ENCODE measurements at places on chromosomes 4 and X. TPM values are rescaled to one million over a fixed set of nuclear protein-coding genes. Genes with fewer than 3 reads are reported as not detected.

DNA sequence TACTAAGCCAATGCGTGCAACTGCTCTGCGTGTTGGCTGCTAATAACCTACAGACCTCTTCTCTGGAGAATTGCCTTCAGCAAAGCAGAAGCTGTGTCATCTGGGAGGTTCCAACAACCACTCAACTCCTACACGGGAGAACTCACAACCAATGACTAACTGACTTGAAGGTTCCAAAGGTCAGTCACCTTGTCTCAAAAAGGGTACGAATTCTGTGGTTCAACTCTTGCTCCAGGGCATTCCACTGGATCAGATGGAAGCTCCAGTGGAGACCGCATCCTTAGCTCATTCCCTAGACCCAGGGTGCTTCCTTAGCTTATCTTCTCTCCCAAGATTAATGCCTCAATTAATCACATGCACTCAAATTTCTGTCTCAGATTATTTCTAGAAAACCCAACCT lies 222.7 kb downstream of the CHIC2 start:
- DNase-seq, result no peak

DNA sequence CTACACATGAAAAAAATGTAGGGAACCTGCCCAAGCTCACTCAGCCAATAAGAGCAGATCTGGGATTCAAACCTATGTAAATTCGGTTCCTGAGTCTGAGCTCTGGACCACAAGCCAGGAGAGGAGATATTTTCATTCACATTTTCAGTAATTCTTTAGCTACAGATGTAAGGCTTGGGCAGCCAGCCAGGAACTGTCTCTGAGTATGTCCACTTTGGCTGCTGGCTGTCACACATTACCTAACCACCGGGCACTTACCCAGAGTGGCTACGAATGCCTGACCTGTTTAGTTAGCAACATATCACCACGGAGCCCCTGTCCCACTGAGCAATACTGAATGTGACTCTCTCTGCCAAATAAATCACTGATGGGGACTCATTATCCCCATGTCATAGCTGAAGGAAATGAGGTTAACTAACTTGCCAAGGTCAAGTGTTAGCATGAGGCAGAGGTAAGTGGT lies 15.3 kb downstream of the USP46 start:
- peak; percentile 47 for DNase-seq

Gene SH3RF1
- total RNA-seq, result 41.2 TPM

Gene ZCCHC13
- total RNA-seq, result not detected

- DNase-seq, result no peak
Observed at GRCh38 chr4:182743815-182744214, 173.4 kb downstream of the DCTD start.

DNA sequence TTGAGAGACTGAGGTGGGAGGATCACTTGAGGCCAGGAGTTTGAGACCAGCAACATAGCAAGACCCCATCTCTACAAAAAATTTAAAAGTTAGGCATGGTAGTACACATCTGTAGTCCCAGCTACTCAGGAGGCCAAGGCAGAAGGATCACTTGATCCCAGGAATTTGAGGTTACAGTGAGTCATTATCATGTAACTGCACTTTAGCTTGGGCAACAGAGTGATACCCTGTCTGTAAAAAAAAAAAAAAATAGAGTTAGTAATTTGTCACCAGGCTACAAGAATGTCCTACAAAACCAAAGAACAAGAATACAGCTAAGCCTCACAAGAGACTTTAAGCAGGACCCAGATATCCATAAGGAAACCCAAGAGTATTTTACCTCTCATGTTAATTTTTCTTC lies 27.0 kb upstream of the RAB28 start:
- DNase-seq, result no peak

- DNase-seq, result no peak
Observed at GRCh38 chr4:177008836-177009501, 216.2 kb upstream of the VEGFC start.

- DNase-seq, result no peak
Observed at GRCh38 chr4:42881253-42881652, 11.3 kb upstream of the GRXCR1 start.

Gene CPZ
- 1.8 TPM for total RNA-seq

Gene EDNRA
- 9.7 TPM for total RNA-seq

- no peak for DNase-seq
Observed at GRCh38 chr4:37483610-37484009, 202.6 kb downstream of the RELL1 start.

GRCh38 chr4:145041378-145041777 lies 56.6 kb downstream of the ANAPC10 start:
- no peak for DNase-seq

Gene FAM156A
- 89.1 TPM for total RNA-seq

Gene PPP4R3C
- not detected for total RNA-seq

GRCh38 chr4:36054694-36055422 lies 189.5 kb downstream of the ARAP2 start:
- no peak for DNase-seq

Gene ETDA
- not detected for total RNA-seq

Gene SRPX
- 62.7 TPM for total RNA-seq

GRCh38 chr4:74671080-74671698 lies 123.1 kb downstream of the BTC start:
- no peak for DNase-seq

All from uterus (tissue), 4 donors.